ENCODE measurements at places on chromosomes 3 and 15.
A peak's percentile ranks its signal among the peaks of the same experiment; 100 is the strongest.

DNA sequence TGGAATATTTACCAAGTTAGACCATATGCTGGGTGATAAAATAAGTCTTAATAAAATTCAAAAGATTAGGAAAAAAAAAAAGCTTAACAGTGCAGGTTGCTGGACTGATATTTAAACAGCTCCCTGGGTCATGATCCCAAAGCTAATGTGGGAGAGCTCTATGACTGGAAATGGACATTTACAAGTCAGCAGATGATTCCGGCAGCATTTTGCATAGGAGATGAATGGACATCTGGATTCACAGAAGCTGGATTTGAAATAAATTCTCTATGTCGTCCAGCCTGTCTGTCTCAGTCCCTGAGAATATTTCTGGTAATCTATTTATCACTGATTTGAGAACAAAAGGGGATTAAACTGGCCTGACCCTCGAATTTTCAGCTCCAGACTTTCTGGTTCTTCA, 52.3 kb upstream of the KLHL25 start:
- DNase-seq = no peak

DNA sequence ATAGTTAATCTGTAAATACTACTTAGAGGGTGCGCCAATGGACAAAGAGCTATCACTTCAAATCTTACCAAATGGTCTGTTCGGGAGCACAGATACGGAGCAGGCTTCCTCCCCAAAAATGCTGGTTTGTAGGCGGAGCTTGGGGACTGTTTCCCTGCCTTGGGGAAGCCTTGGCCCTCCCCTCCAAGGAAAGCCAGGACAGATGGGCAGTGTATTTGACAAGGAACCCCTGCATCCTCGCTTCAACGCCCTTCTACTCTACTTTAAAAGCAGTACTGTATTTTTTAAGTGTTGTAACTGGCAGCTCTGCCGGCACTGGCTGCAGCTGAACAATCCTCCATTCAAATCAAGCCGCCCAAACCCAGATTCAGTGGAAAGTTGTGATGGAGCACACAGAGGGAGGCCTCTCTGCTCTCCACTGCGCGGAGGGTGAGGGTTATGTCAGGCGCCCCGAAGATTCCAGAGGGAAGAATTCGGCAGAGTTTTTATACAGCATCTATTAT, 83.1 kb upstream of the FNDC3B start:
- no peak for DNase-seq

- no peak for DNase-seq
These were observed 132.1 kb upstream of the SATB1 start for GRCh38 chr3:18557216-18557615.

- no peak for DNase-seq
These were observed 47.5 kb downstream of the PRTG start for GRCh38 chr15:55695432-55695831.

DNA sequence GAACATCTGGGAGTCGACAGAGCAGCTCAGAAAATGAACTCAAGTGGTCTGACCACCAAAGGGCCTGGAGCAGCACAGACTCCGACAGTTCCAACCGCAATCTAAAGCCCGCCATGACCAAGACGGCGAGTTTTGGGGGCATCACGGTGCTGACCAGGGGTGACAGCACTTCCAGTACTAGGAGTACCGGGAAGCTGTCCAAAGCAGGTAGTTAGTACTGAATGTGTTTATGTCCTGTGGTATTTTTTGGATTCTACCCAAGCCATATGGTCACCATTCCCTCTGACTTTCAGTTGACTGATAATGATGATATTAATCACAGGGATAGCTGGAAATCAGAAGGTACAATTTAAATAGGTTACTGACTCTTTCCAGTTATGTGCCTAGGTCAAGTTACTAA, 82.3 kb downstream of the ARPP21 start:
- DNase-seq = no peak

GRCh38 chr3:195008816-195009215, 262.1 kb downstream of the XXYLT1 start:
- no peak for DNase-seq

- DNase-seq = no peak
These were observed 109.1 kb downstream of the IQSEC1 start for GRCh38 chr3:12963922-12964701.

GRCh38 chr15:101006931-101007691, 88.0 kb downstream of the LRRK1 start:
- peak; percentile 90 for DNase-seq

GRCh38 chr3:22887664-22888291, 315.3 kb upstream of the UBE2E2 start:
- no peak for DNase-seq

DNA sequence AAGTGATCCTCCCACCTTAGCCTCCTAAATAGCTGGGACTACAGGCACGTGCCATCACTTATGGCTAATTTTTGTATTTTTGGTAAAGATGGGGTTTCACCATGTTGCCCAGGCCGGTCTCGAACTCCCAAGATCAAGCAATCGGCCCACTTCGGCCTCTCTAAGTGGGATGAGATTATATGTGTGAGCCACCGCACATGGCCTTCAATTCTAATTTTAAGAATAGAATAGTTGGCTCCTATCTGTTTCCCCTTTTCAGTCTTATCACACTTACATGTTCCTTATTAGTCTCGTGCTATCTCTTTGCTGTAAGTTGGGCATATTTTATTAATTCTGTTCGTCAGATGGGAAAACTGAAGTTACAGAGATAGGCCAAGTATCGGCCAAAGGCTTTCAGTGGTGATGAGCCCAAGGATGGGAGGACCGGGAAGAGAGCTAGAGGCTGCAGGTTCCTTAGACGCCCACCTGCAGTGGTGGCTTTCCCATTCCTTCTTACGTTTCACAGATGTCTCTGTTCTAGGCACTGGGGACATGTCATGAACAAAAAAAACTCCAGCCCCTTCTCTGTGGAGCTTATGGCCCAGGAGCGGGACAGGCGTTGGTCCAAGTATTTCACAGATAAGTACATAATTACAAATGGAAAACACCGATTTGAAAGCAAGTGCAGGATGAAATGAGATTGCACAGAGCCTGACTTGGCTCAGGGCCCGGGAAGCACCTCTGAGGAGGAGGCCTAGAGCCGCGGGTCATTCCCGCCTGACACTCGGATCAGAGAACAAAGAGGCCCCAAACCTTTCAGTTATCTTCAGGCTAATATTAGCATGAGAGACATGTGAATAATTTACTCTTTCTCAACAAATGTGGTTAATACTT, 91.1 kb upstream of the KLF13 start:
- DNase-seq = peak; percentile 86

DNA sequence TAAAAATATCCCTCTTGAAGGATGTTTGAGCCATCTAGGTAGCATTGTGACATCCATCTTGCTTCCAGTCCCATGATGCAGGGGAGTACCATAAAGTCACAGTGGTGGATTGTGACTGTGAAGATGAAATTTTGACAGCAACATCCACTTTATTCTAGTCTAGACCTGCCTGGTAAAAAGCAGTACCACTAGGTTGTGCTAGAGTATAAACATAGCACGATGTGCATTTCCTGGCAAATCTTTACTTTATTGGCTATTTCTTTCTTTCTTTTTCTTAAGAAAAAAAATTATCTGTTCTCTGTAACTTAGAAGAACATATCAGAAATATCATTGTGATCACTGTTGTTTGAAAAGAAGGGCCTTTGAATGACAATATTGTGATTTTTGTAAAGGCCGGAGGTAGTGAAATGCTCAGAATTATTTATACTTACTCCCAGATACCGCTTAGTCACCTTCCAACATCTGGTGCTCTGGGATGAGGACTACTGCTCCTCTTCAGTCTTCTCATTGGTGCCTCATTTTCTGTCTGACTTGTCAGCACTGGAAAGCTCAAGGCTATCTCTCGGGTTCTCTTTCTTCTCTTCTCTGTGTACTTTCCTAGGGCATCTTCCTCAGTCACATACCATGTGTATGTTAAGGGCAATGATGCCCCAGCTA, 35.6 kb downstream of the AGBL1 start:
- no peak for DNase-seq

DNA sequence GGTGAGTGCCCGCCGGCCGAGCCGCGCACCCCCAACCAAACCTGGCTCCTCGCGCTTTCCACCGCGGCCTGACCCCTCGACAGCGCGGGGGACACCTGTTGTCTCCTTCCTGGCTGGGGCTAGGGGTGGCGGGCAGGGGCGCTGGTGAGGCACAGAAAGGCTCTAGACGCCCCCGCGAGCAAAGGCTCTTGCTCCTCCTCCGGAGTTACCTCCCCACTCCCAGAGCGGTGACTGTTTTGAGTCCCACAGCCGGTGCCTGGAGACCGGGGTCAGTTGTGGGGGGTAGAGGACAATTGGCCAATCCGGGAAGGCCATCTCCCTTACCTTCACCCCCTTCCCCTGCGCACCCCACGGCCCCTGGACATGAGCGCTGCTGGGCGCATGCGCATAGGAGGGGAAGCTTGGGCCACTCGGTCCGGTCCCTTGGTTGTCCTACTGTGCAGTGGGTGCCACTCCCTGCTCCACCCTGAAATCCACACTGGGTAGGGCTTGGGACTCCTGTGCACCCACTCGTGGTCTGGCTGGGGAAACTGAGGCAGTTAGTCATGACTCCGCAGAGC, 554 bp downstream of the CHST13 start:
- no peak for DNase-seq

DNA sequence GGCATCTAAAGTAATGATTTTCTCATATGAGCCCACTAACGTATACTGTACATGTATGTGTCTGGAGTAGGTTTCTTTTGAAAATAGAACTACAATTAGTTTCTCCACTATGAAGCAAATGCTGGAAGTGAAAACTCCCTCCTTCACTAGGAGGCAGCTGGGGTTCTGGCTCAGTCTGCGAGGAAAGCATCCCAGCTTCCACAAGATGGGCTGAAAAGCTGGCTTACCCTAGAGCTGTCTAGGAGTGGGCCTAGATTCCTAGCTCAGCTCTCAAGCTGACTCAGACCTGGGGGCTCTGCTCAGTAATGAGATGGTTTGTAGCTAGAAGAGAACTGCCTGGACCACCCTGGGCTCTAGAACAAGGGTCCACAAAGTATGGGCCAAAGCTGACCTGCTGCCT, 268.3 kb downstream of the THRB start:
- no peak for DNase-seq

GRCh38 chr3:100352296-100353231, 18.0 kb downstream of the NIT2 start:
- DNase-seq = no peak

GRCh38 chr15:40990789-40991188, 37.5 kb downstream of the CHAC1 start:
- no peak for DNase-seq

DNA sequence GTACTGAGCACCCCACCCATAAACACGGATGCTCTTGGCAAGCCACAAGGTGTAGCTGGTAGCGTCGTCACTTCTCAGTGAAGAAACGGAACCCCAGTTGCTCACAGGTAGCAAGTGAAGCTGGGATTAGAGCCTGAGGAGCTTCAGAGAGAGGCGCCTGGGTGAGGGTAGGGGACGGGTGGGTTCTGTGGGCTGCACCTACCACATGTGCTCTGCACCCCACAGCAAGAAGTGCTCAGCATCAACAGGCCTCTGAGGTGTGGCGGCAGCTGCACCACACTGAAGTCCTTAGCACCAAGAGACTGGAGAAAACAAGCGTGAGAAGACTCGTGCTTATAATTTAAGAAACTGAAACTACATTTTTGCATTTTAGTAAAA, 9.8 kb downstream of the MAP6D1 start:
- no peak for DNase-seq

DNA sequence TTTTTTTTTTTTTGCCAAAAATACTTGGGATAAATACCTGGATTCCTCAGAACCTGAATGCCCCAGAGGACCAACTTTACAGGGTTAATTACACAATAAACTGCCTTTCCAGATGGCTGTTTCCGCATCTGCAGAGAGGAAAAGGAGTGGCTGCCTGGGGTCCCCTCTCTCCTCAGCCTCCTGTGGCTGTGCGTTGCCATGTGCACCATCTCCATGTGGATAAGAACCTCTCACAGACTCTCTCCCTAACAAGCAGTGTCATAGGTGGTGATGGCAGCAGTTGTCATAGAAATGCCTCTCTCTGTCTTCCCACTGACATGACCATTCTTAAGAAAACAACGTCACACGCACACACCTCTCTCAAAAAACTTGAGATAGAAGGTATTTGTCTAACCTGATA, 179.4 kb downstream of the RPLP1 start:
- no peak for DNase-seq

DNA sequence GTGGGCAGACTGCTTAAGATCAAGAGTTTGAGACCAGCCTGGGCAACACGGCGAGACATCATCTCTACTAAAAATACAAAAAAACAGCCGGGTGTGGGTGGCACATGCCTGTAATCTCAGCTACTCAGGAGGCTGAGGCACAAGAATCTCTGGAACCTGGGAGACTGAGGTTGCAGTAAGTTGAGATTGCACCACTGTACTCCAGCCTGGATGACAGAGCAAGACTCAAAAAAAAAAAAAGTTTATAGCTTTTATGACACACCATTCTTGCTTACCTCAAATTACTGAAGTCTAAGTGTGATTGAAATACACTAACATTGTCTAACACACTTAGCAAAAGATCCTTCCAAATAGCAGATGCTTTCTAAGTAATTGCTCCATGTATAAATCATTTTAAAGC, 207.6 kb downstream of the STAG1 start:
- DNase-seq = no peak

- DNase-seq = no peak
These were observed 3.4 kb downstream of the IGF1R start for GRCh38 chr15:98651581-98652220.

All from right cardiac atrium (tissue), 5 donors.